ENCODE measurements at places on chromosomes 1 and 21.

DNA sequence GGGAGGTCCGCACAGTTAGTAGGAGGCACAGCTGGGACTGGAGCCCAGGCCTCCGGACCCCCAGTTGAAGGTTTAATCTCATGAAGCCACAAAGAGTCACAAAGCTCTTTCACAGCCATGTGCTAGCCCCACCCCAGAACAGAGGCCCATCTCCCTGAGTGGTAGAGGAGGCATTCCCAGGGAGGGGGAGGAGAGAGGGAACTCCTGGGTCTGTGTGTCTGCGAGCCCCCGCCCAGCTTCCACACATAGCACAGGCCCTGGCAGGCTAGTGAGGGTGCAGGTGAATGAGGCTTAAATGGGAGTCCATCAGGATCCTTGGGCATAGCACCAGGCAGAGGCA is 197.8 kb downstream of the MATN1 start:
- no peak for DNase-seq

DNA sequence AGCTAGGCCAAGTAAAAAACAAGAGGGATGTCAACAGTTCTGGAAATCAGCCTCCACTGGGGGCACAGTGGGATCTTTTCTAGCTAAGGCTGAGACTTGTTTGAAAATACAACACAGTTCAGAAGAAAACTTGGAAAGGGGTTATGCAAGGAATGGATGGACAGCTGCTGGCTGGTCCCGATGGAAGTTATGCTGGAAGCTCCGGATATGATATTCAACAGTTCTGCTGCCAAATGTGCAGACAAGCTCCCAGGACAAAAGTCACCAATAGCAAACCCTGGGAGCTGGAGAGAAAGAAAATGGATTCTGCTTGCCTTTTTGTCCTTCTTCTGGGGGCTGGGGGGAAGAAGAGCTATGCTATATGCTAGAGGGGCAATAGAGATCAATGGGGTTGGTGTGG is 14.3 kb downstream of the LMX1A start:
- DNase-seq, result no peak

DNA sequence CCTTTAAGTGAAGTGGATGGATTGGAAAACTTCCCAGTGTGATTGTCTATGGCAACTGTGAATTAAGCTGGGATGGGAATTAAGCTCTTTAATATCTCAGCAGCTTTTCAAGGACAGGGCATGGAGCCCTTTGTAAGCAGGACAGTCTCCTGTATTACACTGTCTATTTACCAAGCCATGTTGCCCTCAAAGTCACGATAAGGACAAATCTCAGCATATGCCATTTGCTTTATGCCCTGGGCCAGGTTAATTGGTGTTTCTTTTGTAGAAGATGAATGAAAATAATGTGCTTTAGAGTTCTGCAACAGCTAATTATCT is 17.6 kb downstream of the UTP25 start:
- no peak for DNase-seq

DNA sequence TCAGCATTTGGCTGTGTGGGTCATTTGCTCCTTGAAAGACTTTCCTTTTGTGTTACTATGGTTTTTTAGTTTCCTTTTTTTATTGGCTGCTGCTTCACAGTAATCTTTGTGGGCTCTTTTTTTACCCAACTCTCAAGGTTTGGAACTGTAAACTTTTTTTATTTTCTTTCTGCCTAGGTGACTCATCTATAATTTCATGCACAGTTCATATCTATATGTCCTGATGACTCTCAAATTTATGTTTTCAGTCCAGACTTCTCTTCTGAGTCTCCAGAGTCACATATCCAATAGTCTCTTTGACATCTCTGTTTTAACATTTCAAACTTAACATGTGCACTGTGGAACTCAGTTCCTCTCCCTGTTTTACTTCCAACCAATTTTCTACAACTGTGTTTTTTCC is 83.4 kb downstream of the ATF6 start:
- no peak for DNase-seq

DNA sequence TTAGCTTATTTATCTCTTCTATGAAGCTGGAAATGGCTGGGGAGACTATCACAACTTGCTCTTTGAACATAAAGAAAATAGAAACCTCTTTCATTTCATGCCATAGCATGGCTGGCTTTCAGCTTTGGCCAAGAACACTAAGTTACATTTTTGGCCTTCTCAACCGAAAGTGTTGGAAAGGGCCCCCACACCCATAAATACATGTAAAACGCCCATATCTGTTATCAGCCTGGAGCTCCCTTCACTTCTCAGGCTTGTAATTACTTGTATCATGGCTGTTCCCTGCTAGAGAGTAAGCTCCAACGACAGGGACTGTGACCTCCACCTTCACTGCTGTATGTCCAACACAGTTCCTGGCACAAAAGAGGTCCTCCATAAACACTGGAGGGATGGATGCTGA is 12.7 kb upstream of the EIF4G3 start:
- DNase-seq, result no peak

DNA sequence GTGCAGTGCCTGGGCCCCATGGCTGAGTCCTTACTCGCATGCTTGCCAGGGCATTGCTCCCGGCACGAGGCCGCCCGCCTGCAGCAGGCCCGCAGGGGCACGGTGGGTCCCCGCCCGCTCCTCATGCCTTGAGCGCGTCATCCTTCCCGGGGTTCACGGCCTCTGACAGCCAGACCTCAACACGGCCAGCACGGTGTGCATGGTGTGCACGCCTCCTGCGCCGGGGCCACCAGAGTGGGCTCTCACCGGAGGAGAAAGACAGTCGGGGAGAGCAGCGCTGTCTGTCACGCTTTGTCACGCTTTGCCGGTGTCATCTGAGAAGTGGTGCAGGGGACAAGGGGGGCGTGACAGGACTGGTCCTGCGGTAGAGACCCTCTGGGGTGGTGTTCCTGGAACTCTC is 11.9 kb upstream of the COL18A1 start:
- DNase-seq, result no peak

DNA sequence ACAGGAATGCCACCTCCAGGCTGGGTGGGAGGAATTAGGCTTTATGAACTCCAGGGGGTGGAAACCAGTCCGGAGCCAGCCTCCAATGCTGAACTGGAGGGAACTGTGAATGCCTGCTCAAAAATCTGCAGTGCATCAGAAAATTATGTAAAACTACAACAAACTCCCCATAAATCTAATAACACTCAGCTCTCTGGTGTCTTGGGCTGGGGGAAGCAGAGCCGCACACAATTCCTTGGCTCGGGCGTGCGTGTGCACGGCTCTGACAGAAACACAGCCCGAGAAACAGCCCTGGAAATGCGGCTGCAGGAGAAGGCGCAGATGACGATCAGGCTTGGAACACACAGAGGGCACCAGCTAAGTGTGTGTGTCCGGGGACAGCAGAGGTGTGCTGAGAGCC is 127.6 kb upstream of the VAMP3 start:
- no peak for DNase-seq

DNA sequence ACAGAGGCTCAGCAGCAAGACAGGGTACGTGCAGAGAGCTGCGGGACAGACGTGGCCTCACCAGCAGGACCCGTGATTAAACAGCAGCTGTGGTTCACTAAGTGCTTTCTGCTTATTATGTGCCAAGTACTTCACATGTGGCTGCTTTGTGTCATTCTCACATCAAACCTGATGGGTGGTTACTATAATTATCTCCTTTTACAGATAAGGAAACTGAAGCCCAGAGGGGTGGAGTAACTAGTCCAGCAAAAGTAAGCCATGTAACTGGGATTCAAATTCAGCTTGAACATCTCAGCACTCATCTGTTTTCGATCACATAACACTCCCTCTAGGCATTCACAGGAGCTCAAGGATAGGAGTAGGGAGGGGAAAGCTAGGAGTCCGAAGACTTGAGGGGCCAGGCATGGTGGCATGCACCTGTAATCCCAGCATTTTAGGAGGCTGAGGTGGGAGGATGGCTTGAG is 50.8 kb upstream of the CLIC4 start:
- no peak for DNase-seq

DNA sequence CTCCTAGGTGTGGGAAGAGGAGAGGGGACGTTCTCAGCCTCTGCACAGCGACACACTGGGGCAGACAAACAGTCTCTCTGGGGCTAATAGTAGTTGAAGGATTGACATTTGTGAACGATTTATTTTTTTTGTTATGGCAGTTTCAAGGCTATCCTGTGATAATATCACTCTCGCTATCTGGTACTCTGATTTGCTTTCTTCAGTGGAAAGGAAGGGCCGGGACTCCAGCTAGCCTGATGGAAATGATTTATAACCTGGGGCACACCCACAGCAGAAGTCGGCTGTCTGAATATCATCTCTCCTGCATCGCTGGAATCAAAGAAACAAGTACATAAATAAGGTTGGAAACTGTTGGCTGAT is 122.7 kb downstream of the KCNN3 start:
- no peak for DNase-seq
